ENCODE measurements at places on chromosomes 4 and X. TPM values are rescaled to one million over a fixed set of nuclear protein-coding genes. Genes with fewer than 3 reads are reported as not detected.

GRCh38 chr4:2402048-2402842 is 16.2 kb downstream of the ZFYVE28 start:
- no peak for DNase-seq
- H3K36me3 ChIP-seq = no peaks in the 10 kb centered on the region
- no peak overlapping the region for H3K27ac ChIP-seq
- H3K27me3 ChIP-seq = peaks cover 14% of the 10 kb centered on the region
- peak overlapping the region; percentile 12 for H3K4me3 ChIP-seq
- peaks cover 2% of the 10 kb centered on the region for H3K4me1 ChIP-seq

- H3K27ac ChIP-seq = no peak overlapping the region
- no peak overlapping the region for H3K4me3 ChIP-seq
- H3K4me1 ChIP-seq = no peaks in the 10 kb centered on the region
- no peaks in the 10 kb centered on the region for H3K27me3 ChIP-seq
Measured at GRCh38 chr4:84401701-84402306, 97.3 kb downstream of the NKX6-1 start.

The DSPP gene
- not detected for total RNA-seq

The GBA3 gene
- total RNA-seq = not detected

The SSX4 gene
- not detected for total RNA-seq

The FRAS1 gene
- total RNA-seq = 0.04 TPM

The HS3ST1 gene
- total RNA-seq = 0.33 TPM

GRCh38 chr4:16627999-16628398 is 270.4 kb downstream of the LDB2 start:
- H3K36me3 ChIP-seq = no peaks in the 10 kb centered on the region
- H3K4me1 ChIP-seq = no peaks in the 10 kb centered on the region
- no peak for DNase-seq
- H3K4me3 ChIP-seq = no peak overlapping the region
- no peak overlapping the region for H3K27ac ChIP-seq

DNA sequence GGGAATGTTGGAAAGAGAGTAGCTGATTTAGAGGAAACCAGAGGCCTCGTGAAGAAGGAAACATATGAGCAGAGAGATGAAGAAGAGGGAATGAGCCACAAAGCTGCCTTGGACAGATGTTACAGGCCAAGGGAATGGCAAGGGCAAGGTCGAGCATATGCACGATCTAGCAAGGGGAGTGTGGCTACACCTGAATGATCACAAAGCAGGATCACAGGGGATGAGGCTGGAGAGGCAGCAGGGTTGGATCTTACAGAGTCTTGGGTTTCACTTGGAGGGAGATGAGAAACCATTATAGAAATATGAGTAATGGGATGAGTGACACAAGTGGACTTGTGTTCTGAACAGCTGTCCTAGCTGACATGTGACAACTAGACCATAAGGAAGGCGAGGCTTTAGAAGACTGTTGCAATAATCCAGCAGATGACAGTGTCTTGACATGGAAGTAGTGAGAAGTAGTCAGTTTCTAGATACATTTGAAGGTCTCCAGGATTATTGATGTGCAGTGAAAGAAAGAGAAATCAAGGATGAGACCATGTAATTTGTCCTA is 58.7 kb downstream of the RASGEF1B start:
- H3K36me3 ChIP-seq = no peaks in the 10 kb centered on the region
- no peak for DNase-seq
- H3K4me3 ChIP-seq = no peak overlapping the region
- H3K4me1 ChIP-seq = no peaks in the 10 kb centered on the region

GRCh38 chr4:127782275-127783025 is at the start of gene HSPA4L:
Gene HSPA4L (plus strand): TSS chr4:127782322. CDS start chr4:127782551, 229 bp downstream.
- DNase-seq = peak; percentile 65
- peaks cover 78% of the 10 kb centered on the region for H3K27me3 ChIP-seq
- H3K4me3 ChIP-seq = peak within 1 kb of the TSS; percentile 85
- peaks cover 19% of the 10 kb centered on the region for H3K4me1 ChIP-seq

DNA sequence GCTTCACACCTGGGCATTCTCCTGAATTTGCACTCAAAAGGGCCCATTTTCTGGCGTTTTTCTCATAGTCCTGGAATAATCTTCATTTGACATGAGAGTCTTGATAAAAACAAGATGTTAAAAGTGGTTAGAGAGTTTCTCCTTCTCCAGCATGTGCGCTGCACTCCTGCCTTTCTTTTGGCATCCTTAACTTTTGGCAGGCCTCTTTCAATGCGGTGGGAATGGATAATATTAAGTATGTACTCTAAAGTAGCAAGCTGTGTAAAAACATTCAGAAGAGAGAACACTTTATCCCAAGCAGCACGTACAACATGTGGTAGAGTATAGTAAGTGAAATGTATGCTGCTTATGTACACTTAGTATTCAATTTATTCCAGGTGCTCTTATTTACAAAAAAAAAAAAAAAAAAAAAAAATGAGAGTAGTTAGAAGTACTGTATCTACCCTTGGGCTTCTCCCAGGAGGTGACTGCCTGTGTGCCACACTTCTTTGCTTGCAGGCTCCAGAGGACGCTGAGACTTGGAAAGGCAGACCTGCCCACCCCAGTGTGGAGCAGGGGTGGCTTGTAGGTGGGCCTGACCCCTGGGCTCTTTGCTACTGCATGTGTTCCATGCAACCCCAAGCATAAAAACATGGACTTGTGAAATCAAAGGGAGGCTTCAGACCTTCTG is 3.9 kb downstream of the FGF2 start:
- H3K27ac ChIP-seq = no peak overlapping the region
- peaks cover 65% of the 10 kb centered on the region for H3K27me3 ChIP-seq
- peaks cover 8% of the 10 kb centered on the region for H3K4me1 ChIP-seq
- no peak for DNase-seq
- H3K4me3 ChIP-seq = no peak overlapping the region

DNA sequence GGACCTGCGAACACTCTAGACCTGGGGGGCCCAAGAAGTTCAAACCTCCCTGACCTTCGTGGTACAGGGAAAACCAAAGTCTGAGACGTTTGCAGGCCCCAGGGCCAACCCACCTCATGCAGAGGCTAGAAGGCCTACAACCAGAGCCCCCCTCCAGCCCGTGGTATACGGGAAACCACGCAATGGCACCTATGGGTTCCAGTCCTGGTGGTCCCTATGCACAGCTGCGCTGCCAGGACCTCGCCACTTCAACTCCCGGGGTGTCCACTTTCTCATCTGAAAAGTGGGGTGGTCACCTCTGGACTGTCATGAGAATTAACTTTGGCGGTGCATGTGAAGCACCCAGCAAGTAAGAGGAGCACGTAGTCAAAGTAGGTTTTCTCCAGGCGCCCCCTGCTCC is 8.4 kb upstream of the MSX1 start:
- H3K27me3 ChIP-seq = peaks cover 80% of the 10 kb centered on the region
- H3K4me1 ChIP-seq = peaks cover 19% of the 10 kb centered on the region

DNA sequence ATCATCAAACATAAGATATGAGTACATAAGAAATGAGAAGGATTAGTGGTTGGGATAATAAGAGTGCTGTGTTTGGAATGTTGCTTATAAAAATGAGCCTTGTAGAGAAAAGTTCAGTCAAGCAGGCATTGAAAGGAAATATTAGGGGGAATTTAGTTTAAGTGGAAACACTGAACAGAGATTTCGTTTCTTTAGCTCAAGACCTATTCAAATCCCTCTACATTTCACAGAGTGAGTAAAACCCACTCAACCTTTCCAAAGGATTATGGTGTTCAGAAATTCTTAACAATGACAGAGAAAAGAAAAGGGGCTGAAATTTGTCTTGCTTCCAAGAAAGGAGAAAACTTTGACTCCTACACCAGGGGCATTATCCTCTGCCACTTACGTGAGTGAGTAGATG is 1072.4 kb upstream of the LCORL start:
- H3K36me3 ChIP-seq = no peaks in the 10 kb centered on the region
- DNase-seq = no peak
- no peak overlapping the region for H3K27ac ChIP-seq
- no peaks in the 10 kb centered on the region for H3K27me3 ChIP-seq

- no peaks in the 10 kb centered on the region for H3K27me3 ChIP-seq
- no peak overlapping the region for H3K27ac ChIP-seq
- no peak for DNase-seq
- no peaks in the 10 kb centered on the region for H3K4me1 ChIP-seq
Measured at GRCh38 chr4:94856030-94856429, 98.3 kb downstream of the BMPR1B start.

DNA sequence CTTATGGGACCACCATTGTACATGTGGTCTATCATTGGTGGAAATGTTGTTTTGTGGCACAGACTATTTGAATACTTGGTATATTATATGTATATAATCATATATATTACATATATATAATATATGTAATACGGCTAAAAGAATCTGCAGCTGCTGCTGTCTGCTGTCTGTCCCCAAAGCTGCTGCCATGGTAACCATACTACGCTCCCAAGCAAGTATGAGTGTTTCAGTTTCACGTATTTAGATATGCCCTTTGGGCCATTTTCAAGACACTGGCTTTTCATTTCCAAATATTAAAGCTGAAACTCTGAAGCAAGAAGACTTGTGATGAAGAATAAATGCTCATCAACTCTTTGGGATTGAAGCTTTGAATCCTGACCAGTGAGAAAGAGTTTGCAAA is 42.0 kb upstream of the ARSJ start:
- H3K4me3 ChIP-seq = no peak overlapping the region
- no peak overlapping the region for H3K27ac ChIP-seq
- peaks cover 5% of the 10 kb centered on the region for H3K4me1 ChIP-seq
- H3K27me3 ChIP-seq = no peaks in the 10 kb centered on the region

The CYBB gene
- total RNA-seq = 0.76 TPM

The SPP1 gene
- total RNA-seq = 0.32 TPM

The PPA2 gene
- total RNA-seq = 101 TPM

DNA sequence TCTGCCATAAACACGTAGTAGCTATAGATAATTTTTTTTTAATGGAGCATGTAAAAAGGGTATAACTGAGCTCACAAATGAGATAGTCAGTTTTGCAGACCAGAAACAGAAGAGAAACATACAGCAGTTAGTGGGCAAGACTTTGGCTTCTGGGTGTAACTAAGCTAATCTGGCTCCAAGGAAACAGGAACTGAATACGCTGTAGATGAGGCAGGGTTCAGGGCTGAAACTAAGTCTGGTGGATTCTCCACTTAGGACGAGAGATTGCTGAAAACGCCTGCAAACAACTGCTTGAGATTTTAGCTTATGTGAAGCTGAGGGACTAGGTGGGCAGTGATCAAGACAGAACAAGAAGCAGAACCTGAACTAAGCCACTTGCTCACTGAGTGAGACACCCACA is 91.7 kb downstream of the SMIM20 start:
- peaks cover 26% of the 10 kb centered on the region for H3K27me3 ChIP-seq
- H3K4me3 ChIP-seq = no peak overlapping the region
- H3K36me3 ChIP-seq = no peaks in the 10 kb centered on the region
- no peak overlapping the region for H3K27ac ChIP-seq
- H3K4me1 ChIP-seq = no peaks in the 10 kb centered on the region

DNA sequence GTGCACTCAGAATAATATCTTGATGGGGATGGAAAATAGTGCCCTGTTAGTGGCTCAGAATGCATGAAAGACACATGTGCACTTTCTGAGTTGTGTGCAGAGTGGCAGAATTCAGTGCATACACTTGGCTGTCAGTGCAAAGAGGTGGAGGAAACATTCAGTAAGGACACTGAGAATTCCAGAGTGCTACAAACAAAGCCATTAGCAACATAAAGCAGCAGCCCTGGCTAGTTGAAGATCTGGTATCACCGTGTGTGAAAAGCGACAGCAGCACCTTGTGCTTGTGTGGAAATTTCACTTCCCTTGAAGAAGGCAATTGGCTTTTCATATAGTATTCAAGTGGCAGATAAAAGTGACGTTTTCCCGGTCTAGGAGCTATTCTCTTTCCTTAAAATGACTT is 810.4 kb downstream of the TRIML1 start:
- DNase-seq = no peak
- no peak overlapping the region for H3K4me3 ChIP-seq
- no peaks in the 10 kb centered on the region for H3K27me3 ChIP-seq
- no peaks in the 10 kb centered on the region for H3K4me1 ChIP-seq
- no peak overlapping the region for H3K27ac ChIP-seq
- no peaks in the 10 kb centered on the region for H3K36me3 ChIP-seq

DNA sequence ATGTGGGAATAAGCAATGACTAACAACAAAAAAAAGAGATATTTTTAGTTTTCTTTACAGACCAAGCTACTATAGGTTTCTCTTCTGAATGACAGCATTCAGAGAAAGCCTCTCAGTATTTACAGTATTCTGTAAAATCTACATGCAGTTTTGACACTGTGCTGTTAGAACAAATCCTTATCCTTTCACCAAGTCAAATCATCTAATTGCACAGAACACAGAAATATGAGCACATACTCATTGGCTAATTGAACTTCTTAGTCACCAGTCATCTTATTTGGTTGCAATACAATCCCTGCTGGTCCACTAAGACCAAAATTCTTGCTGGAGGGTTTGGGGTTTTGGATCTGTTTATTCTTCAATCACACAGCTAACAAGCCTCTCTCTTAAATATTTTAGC is 5.7 kb downstream of the ACOT9 start:
- H3K27ac ChIP-seq = no peak overlapping the region
- H3K4me1 ChIP-seq = peaks cover 22% of the 10 kb centered on the region
- H3K27me3 ChIP-seq = no peaks in the 10 kb centered on the region
- H3K36me3 ChIP-seq = peaks cover 6% of the 10 kb centered on the region
- DNase-seq = no peak

DNA sequence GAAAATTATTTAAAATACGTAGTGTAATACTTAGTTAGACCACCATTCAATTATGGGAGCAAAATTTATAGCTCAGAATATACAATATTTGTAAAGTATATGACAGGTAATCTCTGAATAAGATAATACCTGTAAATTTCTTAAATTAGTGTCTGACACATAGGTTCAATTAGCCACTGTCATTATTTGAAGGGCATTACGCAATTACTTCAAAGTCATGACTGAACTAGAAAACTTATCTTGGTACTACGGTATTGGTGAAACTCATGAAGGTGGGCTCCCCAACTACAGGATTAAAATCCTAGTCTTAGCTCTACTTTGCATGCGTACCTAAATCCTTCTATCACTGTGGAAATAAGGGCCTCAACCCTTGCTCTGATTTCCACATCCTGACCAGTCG is 860.7 kb downstream of the PCDH19 start:
- H3K27ac ChIP-seq = no peak overlapping the region
- H3K36me3 ChIP-seq = no peaks in the 10 kb centered on the region
- DNase-seq = no peak
- H3K4me3 ChIP-seq = no peak overlapping the region
- H3K4me1 ChIP-seq = no peaks in the 10 kb centered on the region
- no peaks in the 10 kb centered on the region for H3K27me3 ChIP-seq

DNA sequence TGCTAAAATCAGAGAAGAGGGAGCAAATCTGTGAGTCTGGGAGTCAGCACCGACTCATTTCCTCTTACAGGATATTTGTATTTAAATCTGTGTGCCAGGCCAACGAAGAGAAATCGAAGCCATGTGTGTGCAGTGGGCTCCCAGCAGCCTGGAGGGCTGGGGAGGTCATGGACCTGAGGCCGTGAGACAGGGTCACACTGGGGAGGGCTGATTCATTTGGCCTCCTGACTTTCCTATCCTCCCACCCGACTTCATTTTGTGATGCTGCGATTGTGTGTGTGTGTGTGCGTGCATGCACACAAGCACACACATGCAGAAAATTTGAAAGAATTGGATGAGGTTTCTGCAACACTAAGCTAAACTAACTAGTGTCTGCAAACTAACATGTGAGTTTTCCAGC is 48.7 kb upstream of the STX18 start:
- no peak overlapping the region for H3K4me3 ChIP-seq
- DNase-seq = no peak
- no peaks in the 10 kb centered on the region for H3K4me1 ChIP-seq
- peaks cover 44% of the 10 kb centered on the region for H3K36me3 ChIP-seq

- no peaks in the 10 kb centered on the region for H3K36me3 ChIP-seq
- H3K4me3 ChIP-seq = no peak overlapping the region
- DNase-seq = peak; percentile 71
- H3K27me3 ChIP-seq = peaks cover 33% of the 10 kb centered on the region
- no peak overlapping the region for H3K27ac ChIP-seq
Measured at GRCh38 chr4:182938205-182938645, 21.0 kb upstream of the DCTD start.

Data from activated naive CD8-positive, alpha-beta T cell treated with anti-CD3 and anti-CD28 coated beads for 36 hours (primary cell).